ENCODE measurements at places on chromosomes 1 and 21.

- no peak for DNase-seq
These were observed 179.5 kb upstream of the ARHGEF16 start for GRCh38 chr1:3274972-3275371.

DNA sequence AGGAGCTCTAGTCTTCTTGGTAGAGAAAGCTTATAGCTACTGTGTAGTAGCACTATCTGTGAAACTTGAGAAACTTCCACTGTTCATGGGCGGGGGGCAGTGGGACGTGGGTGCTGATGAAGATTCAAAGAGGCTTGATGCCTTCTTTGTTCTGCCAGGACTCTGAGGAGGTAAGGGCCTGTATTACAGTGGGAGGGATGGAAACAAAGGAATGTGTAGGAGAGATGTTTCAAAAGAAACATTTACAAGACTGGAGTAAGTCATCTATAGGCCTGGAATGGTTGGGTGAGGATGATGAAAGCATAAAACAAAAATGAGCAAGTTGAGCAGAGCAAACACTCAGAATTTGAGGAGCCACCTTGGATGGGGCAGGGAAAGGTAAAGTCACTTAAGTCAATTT lies 89.4 kb downstream of the C1orf21 start:
- DNase-seq, result no peak

DNA sequence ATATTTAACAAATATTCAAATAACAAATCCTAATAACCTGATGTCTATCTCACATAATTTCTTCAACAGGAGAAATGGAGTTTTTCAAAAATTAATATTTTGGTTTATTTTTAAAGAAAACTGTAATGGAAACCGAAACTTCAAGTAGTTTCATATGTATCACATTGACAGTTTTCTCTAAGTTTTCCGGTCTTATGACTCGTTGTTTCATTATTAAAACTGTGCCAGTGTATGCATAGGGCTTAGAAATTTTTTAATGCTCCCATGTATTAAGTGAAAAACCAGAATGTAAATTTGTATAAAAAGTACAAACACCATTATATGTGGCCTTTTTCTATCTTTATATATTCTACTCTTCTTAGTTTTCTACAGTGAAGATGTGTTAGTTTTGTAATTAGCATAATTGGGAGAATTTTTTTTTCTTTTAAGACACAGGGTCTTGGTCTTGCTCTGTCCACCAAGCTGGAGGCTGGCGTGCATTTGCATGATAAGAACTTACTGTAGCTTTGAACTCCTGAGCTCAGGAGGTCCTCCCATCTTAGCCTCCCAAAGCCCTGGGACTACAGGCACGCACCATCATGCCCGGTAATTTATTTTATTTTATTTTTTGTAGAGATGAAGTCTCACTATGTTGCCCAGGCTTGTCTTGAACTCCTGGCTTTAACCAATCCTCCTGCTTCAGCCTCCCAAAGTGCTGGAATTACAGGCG lies 43.9 kb upstream of the SAMSN1 start:
- DNase-seq, result no peak

DNA sequence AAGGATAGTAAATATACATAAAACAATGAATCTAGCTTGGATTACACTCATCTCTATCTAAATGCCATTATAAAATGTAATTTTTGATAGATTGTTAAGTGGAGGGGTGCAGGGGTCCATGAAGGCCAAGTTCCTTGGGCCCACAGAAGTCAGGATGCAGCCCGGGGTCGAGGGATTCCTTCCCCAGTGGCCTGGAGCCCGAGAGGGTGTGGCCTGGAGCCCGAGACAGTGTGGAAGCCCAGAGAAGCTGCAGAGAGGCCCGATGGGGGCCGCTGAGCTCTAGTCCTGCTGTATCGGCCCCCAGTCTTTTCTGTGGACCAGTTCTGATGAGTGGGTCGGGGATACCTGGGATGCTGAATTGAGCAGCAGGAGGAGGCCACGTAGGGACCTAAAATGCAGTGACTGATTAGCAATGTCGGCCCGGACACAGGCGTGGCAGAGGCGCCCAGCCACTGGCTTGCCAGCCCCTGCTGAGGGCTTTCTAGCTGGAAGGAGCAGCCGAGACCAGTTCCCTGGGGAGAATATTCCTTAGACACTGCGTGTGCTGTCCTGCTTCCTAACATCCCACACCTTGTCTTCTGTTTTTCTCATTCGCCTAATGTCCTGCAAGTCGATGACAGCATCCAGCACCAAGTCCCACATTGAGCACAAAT lies 38.9 kb downstream of the UMODL1 start:
- DNase-seq, result no peak
